ENCODE measurements at places on chromosomes 6 and 20.

GRCh38 chr6:127391094-127391953, 47.9 kb upstream of the ECHDC1 start:
- DNase-seq, result no peak

DNA sequence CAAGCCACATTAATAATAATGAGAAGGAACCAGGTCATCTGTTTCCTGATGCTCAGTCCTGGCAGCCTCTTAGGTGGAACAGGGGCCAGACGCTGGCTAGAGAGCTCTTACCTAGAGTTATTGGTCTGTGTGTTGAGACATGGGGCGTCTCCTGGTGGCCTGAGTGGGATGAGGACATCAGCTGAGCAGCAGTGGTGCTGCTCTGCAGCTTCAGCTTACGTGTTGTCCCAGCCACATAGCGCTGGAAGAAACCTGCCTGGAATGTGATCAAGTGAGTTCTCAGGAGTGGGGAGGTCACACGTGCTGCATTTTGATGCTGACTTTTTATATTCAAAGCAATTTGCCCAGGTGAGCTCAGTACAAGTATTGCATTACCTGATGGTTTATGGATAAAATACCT, 355.4 kb downstream of the CDH26 start:
- no peak for DNase-seq

GRCh38 chr6:15368873-15369272, 123.0 kb downstream of the JARID2 start:
- no peak for DNase-seq

- no peak for DNase-seq
Measured at GRCh38 chr6:124963831-124964763, 1.9 kb downstream of the RNF217 start.

- DNase-seq, result peak; percentile 45
Measured at GRCh38 chr20:31670371-31671228, 32.9 kb downstream of the COX4I2 start.

DNA sequence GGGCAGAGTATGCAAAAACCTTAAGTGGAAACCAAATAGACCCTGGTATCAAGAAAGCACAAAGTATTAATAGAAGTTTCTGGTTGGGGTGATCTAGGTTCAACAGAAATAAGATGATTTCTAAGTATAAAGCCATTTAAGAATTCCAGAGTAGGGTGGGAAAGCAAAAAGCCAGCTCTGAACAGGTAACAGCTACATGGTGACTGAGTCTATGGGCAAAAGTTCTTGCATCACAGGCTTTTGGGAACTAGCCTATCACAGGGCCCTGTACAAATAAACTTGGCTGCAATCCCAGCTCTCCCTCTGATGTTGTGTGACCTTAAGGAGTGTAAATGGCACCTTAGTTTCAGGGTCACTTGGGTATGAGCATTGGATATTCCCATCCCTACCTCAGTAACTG, 5.5 kb downstream of the TCF19 start:
- no peak for DNase-seq

- no peak for DNase-seq
Measured at GRCh38 chr20:25118529-25118928, 36.6 kb upstream of the VSX1 start.

- no peak for DNase-seq
Measured at GRCh38 chr20:32775336-32775991, 13.3 kb downstream of the DNMT3B start.

DNA sequence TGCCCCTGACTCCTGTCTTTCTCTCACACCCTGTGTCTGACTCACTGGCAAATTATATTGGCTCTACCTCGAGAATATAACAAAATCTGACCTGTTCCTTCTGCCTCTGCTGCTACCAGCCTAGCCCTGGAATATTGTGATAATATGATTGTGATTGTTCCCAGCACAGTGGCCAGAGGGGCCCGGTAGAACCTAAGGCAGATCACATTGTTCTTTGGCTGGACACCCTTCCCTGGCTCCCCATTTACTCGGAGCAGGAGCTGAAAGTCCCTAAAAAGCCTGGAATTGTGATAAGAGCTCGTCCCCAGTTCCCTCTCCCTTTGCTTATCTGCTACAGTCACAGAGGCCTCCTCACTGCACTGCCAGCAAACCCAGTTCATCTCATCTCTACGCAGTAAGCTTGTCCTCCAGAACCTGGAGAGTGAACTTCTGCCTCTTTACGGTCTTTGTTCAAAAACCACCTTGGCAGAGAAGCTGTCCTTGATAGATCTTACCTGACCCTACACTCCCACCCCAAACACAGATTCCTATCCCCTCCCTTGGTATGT, 21.8 kb downstream of the SERPINB6 start:
- no peak for DNase-seq

- no peak for DNase-seq
Measured at GRCh38 chr6:39791850-39792539, at the start of gene DAAM2. DAAM2 (plus strand) TSS chr6:39792376; CDS start chr6:39856303, 63,927 bp downstream.

- no peak for DNase-seq
Measured at GRCh38 chr20:40459299-40459698, 229.7 kb downstream of the MAFB start.

DNA sequence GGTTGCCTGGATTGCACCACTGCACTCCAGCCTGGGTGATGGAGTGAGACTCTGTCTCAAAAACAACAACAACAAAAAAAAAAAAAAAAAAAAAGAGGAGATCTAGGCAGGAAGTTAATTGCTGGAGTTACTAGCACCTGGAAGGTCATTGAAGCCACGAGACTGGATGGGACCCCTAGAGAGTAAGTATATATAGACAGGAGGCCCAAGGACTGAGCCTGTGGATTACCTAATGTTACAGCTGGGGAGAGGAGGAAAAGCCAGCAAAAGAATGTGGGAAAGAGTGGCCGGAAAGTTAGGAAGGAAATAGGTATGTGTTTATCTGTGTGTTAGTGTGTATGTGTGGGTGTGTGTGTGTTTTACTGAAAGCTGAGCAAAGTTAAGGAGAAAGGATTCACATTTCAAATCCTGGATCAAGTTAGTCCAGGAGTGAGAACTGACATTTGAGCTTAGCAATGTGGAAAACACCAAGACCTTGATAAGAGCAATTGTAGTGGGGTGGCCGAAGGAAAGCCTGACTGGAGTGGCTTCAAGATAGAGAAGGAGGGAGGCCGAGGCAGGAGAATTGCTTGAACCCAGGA, 38.4 kb downstream of the ANKRD6 start:
- DNase-seq, result peak; percentile 17

GRCh38 chr6:52089758-52090348, 2.4 kb upstream of the PKHD1 start:
- DNase-seq, result no peak

DNA sequence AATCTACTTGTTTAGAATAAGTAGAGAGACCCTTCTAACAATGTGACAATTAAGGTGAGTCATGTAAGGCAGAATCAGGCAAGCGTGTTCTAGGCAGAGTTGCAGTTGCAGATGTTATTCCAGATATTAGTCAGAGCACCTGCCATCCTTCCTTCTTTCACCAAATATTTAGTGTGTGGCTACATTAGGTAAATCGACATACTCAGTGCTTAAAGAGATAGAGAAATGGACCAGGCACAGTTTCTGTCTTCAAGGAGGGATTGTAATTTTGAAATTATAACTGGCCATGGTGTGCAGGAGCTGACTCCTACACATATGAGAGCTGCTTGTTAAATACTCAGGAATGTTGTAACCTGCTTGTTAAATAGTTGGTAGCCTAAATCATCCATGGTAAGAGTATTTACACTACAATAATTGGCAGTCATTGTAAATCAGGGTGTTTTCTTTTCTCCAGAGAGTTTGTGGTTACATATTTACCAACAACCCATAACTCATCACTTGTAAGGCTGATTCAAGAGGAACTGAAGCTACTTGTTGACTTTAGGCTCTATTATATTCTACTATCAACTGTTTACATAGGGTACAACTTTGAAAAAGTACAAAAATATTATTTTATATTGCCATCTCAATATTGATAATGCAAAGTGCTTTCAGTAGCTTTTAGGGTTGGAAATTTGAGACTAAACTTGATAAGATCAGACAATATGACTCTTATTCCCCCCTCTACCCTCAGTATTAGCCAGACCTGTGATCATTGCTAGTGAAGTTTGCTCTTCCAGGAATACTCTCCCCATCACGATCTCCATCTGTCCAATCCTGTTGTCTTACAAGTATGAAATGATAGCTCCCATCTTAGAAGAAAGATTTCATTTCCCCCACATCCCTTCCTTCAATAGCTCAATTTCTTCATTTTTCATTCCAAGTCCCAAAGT, 607.1 kb downstream of the COL12A1 start:
- no peak for DNase-seq

- DNase-seq, result peak; percentile 24
Measured at GRCh38 chr6:5085648-5086293, 630 bp downstream of the PPP1R3G start.

- no peak for DNase-seq
Measured at GRCh38 chr6:170135821-170136471, 154.9 kb downstream of the DLL1 start.

DNA sequence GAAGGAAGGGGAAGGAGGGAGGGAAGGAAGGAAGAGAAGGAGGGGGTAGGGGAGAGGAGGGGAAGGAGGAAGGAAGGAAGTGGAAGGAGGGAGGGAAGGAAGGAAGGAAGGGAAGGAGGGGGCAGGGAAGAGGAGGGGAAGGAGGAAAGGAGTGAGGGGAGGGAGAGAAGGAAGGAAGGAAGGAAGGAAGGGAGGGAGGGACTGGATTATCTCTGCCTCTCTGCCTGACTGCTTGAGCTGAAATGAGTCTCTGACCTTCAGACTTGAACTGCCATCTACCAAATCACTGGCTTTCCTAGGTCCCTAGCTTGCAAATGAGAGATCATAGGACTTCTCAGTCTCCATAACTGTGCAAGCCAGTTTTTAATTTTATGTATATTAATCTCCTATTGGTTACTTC, 436.8 kb downstream of the PREX1 start:
- DNase-seq, result no peak

DNA sequence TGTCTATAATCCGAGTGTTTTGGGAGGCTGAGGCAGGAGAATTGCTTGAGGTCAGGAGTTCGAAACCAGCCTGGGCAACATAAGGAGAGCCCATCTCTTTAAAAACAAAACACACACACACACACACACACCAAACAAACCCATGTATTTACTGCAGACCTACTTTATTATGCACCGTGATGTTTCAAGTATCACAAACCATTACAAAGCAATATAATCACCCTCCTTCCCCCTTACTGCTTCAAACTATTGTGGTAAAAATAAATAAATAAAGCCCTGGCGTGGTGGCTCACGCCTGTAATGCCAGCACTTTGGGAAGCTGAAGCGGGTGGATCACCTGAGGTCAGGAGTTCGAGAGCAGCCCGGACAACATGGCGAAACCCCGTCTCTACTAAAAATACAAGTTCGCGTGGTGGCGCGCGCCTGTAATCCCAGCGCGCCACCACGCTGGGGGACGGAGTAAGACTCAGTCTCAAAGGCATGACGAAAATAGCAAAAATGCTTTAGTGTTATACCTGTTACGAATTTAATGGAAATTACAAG, 1.5 kb downstream of the TBCC start:
- DNase-seq, result no peak

GRCh38 chr20:18684775-18685174, 96.9 kb downstream of the DTD1 start:
- no peak for DNase-seq

GRCh38 chr6:41821266-41821665, 33.8 kb downstream of the TOMM6 start:
- DNase-seq, result no peak

- no peak for DNase-seq
Measured at GRCh38 chr6:53834132-53834531, 39.3 kb downstream of the LRRC1 start.

DNA sequence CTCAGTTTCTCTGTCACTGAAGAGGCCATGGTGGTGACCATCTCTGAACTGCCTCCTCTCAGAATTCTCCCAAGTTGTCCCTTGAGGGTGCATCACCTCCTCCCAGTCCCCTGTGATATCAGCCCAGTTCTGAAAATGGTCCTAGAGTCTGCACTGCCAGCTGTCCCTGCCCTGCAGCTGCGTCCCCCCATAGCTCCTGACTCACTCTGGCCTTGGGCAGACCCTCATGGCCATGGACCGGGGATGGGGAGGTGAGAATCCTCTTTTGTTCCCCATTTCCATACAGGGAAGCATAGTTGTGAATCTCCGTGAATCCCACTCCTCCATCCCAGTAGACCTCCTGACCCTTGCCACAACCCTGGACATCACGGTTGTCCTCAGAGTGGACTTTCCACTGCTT, 4.5 kb downstream of the ETV7 start:
- no peak for DNase-seq

DNA sequence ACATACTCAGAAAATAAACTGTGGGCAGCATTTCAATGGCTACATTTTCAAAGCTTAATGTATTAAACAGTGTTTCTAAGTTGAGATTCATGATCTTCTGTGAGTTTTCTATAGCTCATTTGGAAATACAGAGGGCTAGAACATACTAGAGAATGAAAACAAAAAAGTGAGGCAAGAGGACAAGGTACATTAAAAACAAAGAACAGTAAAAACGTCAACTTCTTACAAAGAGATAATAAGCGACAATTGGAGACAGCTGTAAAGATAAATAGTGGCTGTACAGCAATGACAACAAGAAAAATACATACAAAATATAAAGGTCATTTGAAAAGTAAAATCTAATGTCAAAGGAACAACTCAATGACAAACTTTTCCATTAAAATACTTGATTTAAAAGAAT, 94.3 kb downstream of the REV3L start:
- DNase-seq, result no peak

DNA sequence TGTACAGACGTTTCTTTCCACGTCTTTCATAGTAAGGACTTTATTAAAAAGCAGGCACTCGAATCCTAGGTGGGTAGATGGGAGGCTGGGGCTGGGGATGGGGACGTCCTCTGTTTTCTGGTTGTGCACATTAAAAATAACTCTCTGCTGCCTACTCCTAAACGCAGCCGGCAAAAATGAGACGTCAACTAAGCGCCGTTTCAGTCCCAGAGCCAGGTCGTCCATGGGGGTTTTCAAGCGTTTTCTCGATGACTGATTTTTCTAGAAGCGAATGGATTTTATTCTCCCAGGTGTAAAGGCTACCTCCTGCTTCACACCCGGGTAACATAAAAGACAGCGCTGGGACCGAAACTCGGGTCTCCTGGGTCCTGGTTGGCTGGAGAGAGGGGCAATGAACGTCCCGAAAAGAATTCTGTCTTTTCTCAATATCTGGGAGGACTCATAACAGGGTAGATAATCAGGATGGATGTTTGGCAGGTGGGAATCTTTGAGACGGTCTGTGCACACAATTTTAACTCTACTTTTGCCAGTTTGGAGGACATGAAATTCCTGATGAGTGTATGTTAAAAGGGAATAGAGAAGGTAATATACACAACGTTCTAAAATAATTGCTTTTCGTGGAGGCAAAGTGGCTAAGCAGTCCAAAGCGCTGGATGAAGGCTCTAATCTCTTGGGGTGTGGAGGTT, 25.2 kb downstream of the GPX6 start:
- DNase-seq, result no peak

DNA sequence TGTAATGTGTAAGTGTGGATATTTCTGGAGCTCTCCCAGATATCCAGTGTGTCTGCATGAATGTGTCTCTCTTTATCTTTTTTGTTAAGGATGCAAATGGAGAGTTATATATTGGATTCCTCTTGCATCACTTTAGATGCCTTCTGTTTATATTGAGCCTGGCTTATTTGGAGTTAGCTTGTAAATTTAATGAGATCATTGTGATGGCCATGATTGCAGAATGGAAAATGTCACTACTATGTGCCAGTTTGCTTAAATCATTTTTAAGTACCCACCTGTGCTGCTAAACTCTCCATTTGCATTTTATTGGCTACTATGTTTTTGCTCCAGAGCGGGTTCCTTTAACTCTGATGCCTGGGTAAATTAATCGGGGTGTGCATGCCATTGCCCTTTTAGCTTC, 334.8 kb downstream of the UTRN start:
- DNase-seq, result no peak

Data from NCI-H774 (cell line).